SJSA1 (cell line): ENCODE measurements at places on chromosomes 12 and 14. TPM values are rescaled to one million over a fixed set of nuclear protein-coding genes. Genes with fewer than 3 reads are reported as not detected.

The PELI2 gene
- total RNA-seq = 5.3 and 9.6 TPM in 2 replicates

The SYNDIG1L gene
- total RNA-seq = not detected in 2 replicates

- H3K4me3 ChIP-seq = no peak overlapping the region
- no peak for DNase-seq
- no peaks in the 10 kb centered on the region for H3K4me1 ChIP-seq
- no peaks in the 10 kb centered on the region for H3K36me3 ChIP-seq
- H3K27ac ChIP-seq = no peak overlapping the region
Measured at GRCh38 chr12:709455-710020, 42.8 kb upstream of the WNK1 start.

GRCh38 chr12:84996759-84997158 lies 39.3 kb downstream of the TSPAN19 start:
- no peaks in the 10 kb centered on the region for H3K36me3 ChIP-seq
- no peak overlapping the region for H3K27ac ChIP-seq
- H3K4me1 ChIP-seq = no peaks in the 10 kb centered on the region
- DNase-seq = no peak
- H3K4me3 ChIP-seq = no peak overlapping the region

DNA sequence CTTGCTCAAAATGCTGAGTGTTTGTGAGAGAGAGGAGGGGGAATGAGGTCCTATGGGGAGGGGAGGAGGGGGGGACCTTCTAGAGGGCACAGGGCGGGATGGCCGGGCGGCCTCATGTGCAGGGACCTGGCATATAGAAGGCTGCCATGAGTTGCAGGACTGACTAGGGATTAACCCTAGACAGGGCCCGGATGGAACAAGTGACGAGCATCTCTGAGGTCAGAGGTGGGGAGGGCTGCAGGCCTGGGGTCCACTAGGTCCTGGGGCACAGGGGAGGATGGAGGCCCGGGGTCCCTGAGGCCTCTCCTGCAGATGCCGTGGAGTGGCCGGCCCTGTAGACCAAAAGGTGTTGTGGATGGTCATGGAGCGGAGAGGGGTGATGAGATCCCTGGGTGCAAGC lies 104.0 kb upstream of the EIF5 start:
- H3K27ac ChIP-seq = no peak overlapping the region
- peaks cover 13% of the 10 kb centered on the region for H3K4me1 ChIP-seq
- no peak overlapping the region for H3K4me3 ChIP-seq
- no peak for DNase-seq

GRCh38 chr12:52215587-52216031 lies 17.4 kb upstream of the KRT7 start:
- no peaks in the 10 kb centered on the region for H3K36me3 ChIP-seq
- H3K27me3 ChIP-seq = no peaks in the 10 kb centered on the region
- H3K27ac ChIP-seq = 0 out of 2 replicates have a peak overlapping the region, but pooled peaks have one; percentile 19
- peaks cover 28% of the 10 kb centered on the region for H3K4me1 ChIP-seq
- peak; percentile 65 for DNase-seq

GRCh38 chr14:31449136-31449535 lies 8.2 kb downstream of the DTD2 start:
- H3K36me3 ChIP-seq = peaks cover 17% of the 10 kb centered on the region
- no peak overlapping the region for H3K4me3 ChIP-seq
- H3K27ac ChIP-seq = no peak overlapping the region
- DNase-seq = no peak
- H3K27me3 ChIP-seq = no peaks in the 10 kb centered on the region
- no peaks in the 10 kb centered on the region for H3K4me1 ChIP-seq

DNA sequence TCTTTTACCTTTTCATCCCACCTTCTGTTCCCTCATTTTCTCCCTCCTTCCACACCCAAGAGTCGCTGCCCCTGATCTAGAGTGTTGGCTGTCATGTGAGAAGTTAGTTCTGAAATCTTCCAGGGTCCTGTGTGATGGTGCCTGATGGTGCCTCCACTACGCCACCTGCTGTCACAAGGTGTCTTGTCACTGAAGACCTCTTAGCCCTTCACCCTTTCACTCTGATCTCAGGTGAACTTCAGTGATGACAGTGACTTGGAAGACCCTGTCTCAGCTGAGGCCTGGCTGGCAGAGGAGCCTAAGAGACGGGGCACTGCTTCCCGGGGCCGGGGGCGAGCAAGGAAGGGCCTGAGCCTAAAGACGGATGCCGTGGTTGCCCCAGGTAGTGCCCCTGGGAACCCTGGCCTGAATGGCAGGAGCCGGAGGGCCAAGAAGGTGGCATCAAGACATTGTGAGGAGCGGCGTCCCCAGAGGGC lies 7.6 kb upstream of the PFDN5 start:
- peaks cover 6% of the 10 kb centered on the region; the same call in 1 of the 2 replicates for H3K4me1 ChIP-seq
- H3K4me3 ChIP-seq = no peak overlapping the region
- no peaks in the 10 kb centered on the region for H3K27me3 ChIP-seq
- peaks cover 94% of the 10 kb centered on the region for H3K36me3 ChIP-seq

DNA sequence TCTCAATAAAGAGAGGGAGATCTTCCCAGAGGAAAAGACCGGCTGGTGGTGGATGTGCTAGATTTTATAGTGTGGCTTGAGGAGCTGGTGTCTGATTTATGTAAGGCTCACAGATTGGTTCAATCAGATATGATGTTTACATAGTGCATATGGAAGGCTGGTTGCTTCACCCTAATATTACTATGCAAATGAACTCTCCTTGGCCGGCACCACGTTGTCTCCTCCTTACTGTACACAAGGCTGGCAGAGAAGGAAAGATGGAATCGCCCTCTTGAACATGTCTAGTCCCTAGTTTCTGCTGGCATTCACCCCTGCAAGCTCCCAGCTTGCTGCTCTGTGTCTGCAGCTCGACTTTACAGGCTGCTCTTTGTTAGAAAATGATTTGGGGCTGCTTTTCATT lies 8.9 kb downstream of the FAM186A start:
- DNase-seq = no peak
- H3K27me3 ChIP-seq = no peaks in the 10 kb centered on the region
- peaks cover 15% of the 10 kb centered on the region for H3K4me1 ChIP-seq
- no peak overlapping the region for H3K4me3 ChIP-seq

DNA sequence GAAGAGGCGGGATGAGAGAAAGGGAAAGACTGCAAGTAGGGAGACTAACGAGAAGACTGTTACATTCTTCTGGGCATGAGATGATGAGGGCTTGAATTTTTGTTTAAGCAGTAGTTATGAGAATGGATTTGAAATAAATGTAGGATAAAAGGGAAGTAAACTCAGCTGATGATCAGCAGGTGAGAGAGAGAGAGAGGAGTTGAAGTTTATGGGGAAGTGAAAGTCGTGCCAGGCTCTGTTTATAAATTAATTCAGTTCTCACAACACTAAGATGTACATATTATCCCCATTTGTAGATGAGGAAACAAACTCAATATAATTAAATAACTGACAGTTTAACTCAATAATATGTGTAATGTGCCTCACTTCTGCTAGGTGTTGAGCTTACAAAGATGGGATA lies 170.0 kb upstream of the RMST start:
- no peaks in the 10 kb centered on the region for H3K36me3 ChIP-seq
- H3K4me3 ChIP-seq = no peak overlapping the region
- no peaks in the 10 kb centered on the region for H3K27me3 ChIP-seq
- no peak overlapping the region for H3K27ac ChIP-seq
